Naive thymus-derived CD4-positive, alpha-beta T cell (primary cell): ENCODE measurements at places on chromosomes 3 and 15. TPM values are rescaled to one million over a fixed set of nuclear protein-coding genes. Genes with fewer than 3 reads are reported as not detected.

- H3K36me3 ChIP-seq = no peaks in the 10 kb centered on the region
- H3K27me3 ChIP-seq = no peaks in the 10 kb centered on the region
- no peak for DNase-seq
- H3K27ac ChIP-seq = no peak overlapping the region
- H3K4me3 ChIP-seq = no peak overlapping the region
- H3K4me1 ChIP-seq = no peaks in the 10 kb centered on the region
Observed at GRCh38 chr3:125767641-125768040, 172.3 kb upstream of the OSBPL11 start.

GRCh38 chr3:126540951-126541627 lies 17.1 kb downstream of the CHST13 start:
- H3K4me3 ChIP-seq = no peak overlapping the region
- no peaks in the 10 kb centered on the region for H3K36me3 ChIP-seq
- no peaks in the 10 kb centered on the region for H3K4me1 ChIP-seq
- H3K27me3 ChIP-seq = no peaks in the 10 kb centered on the region
- no peak overlapping the region for H3K27ac ChIP-seq

DNA sequence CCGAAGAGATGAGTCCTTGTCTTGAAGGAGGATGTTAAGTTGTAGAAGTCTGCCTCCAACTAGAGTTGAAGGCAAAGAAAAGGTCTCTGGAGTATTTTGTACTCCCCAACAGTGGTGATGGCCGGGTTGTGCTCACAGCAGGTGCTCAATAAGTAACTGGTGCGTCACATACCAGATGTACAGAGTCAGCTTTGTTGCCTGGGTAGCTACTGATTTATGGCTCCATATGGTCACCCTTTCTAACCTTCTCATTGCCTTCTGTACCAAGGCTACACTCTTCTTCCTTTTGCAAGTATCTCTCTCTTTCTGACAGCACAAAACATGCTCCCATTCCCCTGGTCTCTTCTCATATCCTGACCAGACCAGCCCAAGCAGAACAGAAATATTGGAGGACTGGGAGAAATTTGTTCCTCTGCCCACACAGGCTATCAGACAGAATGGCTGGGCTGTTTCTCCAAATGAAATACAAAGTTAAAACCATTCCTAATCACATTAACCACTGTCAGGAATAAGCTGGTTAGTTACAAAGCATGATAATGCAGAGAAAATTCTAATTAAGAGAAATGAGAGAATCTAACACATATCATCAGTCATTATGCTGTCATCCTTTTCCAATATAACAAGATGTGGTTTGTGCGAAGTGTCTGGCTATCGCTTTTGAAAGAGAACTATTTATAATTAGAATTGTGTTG lies 150.1 kb upstream of the LRRN1 start:
- no peaks in the 10 kb centered on the region for H3K36me3 ChIP-seq
- H3K4me1 ChIP-seq = no peaks in the 10 kb centered on the region
- no peak overlapping the region for H3K4me3 ChIP-seq
- no peaks in the 10 kb centered on the region for H3K27me3 ChIP-seq

DNA sequence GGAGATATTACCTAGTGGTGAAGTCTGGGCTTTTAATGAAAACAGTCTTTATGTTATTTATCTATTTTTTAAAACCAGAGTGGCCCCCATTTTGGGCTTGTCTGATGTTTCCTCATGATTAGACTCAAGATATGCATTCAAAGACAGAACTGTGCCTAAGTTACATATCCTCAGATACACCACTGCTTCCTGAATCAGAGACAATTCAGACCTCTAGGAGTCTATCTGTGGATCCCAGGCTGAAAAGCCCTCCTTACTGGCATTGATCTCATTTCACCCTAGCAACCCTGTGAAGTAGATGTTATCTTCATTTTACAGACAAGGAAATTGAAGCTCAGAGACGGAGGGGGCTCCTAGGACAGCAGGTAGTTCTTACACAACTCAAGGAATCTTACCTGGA lies 16.8 kb upstream of the TGM5 start:
- no peak overlapping the region for H3K27ac ChIP-seq
- no peaks in the 10 kb centered on the region for H3K36me3 ChIP-seq
- DNase-seq = no peak
- no peak overlapping the region for H3K4me3 ChIP-seq
- H3K27me3 ChIP-seq = no peaks in the 10 kb centered on the region

DNA sequence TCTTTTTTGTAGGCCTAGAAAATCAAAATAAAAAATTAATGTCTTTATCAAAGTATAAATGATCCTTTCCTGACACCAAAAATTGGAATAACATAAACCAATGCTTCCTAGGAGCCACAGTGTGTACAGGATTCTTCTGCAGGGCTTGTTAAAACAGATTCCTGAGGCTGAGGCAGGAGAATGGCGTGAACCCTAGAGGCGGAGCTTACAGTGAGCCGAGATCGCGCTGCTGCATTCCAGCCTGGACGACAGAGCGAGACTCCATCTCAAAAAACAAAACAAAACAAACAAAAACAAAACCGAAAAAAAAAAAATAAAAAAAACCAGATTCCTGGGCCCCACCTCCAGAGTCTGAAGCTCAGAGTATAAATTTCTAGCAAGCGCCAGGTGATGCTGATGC lies 78.0 kb downstream of the PEX5L start:
- no peak overlapping the region for H3K4me3 ChIP-seq
- no peaks in the 10 kb centered on the region for H3K27me3 ChIP-seq
- DNase-seq = no peak
- no peaks in the 10 kb centered on the region for H3K36me3 ChIP-seq
- H3K4me1 ChIP-seq = no peaks in the 10 kb centered on the region

DNA sequence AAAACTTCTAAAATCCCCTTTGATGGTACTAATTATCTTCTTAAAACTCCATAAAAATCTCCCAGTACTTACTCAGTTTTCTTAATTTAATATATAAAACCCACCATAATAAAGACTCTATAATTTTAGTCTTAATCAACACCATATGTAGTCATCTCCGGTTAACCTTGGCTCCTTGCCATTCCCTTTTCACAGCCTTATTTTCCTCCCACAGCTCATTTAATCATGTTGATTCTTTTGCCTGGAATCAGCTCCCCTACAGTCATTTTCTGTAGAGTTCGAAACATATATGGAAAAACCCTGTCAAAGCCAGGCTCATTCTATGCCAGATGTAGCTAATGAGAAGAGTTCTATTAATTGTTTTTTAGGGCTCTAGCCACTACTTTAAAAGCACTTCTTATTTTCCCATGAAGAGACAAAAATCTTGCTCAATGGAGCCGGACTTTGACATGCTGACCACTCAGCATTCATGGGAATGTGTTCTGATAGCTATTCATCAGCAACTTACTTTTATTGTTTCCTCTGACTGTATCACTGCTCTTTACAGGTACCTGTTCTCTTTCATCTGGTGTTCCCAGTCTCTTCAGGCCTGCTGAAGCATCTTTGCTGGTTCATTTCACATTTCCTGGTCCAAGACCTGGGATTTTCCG lies 573.4 kb downstream of the NAALADL2 start:
- H3K4me3 ChIP-seq = no peak overlapping the region
- no peaks in the 10 kb centered on the region for H3K27me3 ChIP-seq
- DNase-seq = no peak
- no peaks in the 10 kb centered on the region for H3K4me1 ChIP-seq
- no peaks in the 10 kb centered on the region for H3K36me3 ChIP-seq

Gene DUOX2
- not detected in 2 replicates for total RNA-seq

Gene ESYT3
- not detected for total RNA-seq

Gene UBA3
- total RNA-seq = 62.4 TPM

Gene SHC4
- not detected for total RNA-seq
